Kasumi-1 (cell line): ENCODE measurements at places on chromosomes 3 and 15.

- no peak for DNase-seq
These were observed 650 bp downstream of the PYGO1 start for GRCh38 chr15:55587321-55588069.

DNA sequence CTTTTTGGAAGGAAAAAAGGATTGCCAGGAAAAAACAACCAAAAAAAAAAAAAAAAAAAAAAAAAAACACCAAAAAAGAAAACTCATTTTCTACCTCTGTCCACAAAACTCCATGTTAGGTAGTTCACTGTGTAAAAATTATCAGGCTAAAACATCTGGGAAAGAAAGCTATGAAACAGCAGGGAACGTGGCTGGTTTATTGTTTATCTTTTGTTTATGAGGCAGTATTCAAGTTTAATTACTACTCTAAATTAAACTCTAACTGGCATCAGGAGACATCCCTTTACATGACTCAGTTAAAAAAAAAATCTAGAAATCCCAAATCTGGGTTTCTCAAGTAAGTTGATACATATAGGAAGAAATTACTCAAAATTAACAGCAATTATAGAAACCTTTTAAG is 21.8 kb downstream of the MEIS2 start:
- no peak for DNase-seq

GRCh38 chr15:95979286-95979685 is 351.2 kb upstream of the NR2F2 start:
- DNase-seq: no peak

DNA sequence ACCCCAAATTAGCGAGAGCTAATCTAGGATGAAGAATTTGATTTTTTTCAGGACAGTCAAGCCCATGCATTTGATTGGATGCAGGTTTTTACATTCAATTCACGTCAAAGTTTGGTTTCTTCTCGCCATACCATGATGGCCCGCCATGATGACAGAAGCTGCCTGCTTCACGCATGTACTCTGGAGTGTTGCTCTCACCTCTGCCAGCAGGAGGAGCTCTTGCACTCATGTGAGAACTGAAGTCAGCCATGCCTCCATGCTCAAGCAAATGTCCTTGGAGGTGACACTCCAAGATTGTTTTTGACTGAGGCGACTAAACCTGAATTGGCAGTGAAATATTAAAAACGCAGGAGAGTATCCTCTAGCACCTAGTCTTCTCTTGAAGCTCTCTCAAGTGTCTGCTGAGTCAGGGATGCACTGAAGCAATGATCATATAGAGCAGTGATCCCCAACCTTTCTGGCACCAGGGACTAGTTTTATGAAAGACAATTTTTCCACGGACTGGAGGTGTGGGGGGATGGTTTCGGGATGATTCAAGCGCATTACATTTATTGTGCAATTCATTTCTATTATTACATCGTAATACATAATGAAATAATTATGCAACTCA is 120.9 kb downstream of the SAMMSON start:
- DNase-seq: peak; percentile 59

DNA sequence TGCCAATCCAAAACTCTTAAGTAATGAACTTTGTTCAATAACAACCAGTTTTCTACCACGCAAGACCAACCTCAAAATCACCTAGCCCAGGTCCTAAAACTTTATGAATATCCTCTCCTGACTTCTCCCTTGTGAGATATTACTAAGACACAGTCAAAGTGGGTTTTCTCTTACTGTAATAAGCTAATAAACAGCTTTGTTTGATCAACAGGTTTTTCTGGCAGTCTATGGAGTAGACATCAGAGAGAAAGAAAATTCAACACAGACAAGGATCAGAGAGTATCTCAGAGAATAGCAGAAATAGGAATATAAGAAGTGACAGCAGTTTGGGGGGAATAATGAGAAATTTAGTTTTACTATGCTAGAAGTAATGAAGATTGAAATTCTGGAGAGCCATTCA is 79.6 kb downstream of the NR2E3 start:
- DNase-seq: no peak

DNA sequence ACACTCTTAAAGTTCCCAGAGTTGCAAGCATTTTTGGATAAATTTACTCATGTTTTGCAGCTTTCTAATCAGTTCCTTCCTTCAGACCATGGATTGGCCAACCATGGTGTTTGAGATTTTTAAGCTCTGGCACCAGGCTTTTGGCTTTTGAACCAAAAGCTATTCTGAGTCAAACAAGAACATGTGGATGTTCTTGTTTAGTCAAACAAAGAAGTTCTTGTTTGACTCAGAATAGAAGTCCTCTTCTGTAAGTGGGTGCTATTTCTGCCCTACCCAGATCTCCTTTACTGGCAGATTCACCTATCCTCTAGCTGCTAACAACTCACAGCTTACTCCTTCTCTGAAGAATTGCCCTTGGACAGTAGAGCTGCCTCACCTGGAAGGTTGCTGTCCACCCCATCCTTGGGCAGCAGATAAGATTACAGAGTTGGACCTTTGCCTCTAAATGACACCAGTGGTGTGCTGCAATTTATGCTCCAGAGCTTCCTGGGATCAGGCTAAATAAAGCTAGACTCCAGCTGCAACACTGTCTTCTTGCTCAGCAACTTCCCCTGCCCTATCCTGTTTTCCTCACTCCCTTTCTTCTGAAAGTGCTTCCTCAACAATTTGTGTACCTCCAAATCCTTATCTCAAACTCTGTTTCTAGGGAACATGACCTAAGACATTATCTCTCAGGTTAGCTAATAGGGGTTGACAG is 65.6 kb downstream of the COL6A6 start:
- no peak for DNase-seq

DNA sequence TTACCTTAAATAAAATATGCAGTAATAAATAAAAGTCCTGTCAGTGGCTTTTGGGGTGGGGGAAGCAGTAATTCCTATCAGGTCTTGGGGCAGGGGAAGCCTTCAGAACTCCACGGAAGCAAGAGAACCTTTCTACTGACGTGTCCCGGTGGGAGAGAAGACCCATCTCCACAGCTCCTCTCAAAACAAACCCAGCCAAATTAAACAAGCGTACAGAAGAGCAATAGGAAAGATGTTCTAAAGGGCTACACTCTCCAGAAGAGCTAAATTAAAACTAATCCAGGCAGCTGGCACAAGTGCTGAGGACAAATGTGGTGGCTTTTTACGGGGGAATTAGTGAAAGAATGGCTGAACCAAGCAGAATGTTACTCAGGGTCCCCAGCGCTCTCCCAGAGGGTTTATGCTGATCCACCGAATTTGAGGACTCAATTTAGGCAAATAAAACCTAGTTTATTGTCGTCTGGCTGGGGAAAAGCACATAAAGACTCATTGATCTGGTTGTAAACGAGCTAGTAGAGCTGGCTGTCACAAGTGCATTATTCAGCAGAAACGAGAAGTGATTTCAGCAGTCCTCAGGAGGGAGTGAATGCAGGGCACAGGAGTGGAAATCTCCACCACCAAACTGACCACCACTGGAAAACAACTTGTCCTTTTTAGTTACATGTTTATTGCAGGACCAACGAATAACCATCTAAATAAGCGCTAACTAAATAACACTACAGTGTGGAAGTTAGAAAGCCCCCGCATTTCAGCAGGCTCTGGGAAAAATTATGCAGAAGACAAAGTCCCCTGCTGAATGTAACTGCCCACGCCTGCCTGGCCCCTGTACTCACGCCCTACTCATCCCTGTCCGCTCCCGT is 13.5 kb downstream of the BFSP2 start:
- no peak for DNase-seq

DNA sequence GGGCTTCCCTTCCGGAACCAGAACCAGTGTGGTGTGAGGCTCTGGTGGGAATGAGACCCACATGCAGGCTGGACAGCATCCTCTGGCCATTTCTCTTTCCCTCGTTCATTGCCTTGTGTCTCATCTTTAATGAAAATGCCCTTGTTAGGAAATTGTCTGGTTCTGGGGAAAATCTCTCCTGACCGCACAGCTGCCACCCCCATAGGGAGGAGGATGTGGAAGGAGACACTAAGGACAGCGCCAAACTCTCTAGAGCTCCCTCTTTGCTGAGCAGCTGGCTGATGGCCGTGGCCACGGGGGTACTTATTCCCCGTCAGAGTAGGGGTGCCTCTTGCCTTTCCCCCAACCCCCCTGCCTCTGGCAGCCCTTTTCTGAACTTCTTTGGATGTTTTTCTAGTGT is 297.6 kb upstream of the C2CD4B start:
- DNase-seq: no peak
